ENCODE measurements at places on chromosomes 11 and 22.

DNA sequence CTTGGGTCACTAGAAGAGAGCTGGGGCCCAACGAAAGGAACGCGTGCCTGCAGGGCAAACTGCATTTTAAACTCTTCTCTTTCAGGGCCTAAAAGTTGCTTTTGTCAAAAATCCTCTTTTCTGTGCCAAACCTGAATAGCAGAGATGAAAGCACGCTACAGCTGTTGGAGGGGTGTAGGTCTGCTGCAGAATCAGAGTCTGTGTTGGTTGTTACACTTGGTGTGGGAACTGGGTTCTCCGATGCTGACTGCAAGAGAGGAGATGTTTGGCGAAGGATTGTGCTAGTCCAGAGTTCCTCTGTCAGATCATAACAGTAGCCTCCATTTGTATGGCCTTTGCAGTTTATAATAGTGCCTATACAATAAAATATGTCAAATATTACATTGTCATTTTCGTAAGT lies 41.8 kb downstream of the BARX2 start:
- no peak for DNase-seq

- DNase-seq = no peak
Measured at GRCh38 chr22:44698531-44699421, 3.2 kb upstream of the PRR5 start.

DNA sequence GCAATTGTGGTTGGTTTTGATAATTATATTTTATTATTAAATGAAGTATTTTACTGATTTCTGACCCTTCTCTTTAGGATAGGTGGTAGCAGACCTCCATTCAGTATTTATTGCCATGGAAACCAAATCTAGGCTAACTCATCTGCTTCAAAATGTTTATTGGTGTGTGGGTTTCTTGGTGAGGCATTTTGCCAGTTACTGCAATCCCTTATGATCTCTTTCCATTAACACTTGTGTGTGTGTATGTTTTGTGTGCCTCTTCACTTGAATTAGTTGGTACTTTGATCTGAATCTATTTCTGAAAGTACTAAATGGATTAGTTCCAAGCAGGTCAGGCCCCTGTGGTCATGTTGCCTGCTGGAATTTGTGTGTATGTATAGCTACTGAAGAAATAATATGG lies 184.4 kb upstream of the C11orf87 start:
- no peak for DNase-seq

DNA sequence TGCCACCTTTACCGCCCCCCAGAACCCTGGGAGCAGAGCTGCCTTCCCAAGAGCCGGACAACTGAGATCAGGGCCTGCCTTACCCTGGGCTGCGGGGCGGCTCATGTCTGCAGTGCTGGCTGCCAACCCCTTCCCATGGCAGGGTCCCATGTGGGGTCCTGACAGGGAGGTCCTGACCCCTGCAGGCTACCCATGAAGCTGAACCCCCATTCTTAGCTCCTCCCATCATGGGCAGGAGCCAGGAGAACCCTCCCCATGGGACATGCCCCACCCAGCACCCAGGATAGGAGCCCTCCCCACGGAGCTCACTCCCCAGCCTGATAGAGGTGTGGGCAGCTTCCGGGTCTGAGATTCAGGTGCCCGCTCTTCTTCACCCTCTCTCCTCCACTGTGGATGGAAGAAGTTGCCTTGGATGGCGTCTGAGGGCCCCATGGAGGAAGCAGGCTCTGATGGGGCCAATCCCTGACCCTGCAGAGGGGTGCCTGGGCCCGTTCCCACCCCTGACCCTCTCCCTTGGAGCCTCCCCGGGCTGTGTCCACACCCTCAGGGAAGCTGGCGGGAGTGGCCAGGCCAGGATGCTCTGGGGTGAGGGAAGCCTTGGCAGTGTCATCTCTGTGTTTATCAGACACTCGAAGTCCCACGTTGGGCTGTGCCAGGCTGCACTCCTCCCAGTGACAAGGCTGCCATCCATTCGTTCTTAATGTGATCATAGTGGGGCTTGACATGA lies 1508.2 kb downstream of the BRD1 start:
- DNase-seq = no peak

- no peak for DNase-seq
Measured at GRCh38 chr11:32318071-32319055, 117.0 kb downstream of the WT1 start.

DNA sequence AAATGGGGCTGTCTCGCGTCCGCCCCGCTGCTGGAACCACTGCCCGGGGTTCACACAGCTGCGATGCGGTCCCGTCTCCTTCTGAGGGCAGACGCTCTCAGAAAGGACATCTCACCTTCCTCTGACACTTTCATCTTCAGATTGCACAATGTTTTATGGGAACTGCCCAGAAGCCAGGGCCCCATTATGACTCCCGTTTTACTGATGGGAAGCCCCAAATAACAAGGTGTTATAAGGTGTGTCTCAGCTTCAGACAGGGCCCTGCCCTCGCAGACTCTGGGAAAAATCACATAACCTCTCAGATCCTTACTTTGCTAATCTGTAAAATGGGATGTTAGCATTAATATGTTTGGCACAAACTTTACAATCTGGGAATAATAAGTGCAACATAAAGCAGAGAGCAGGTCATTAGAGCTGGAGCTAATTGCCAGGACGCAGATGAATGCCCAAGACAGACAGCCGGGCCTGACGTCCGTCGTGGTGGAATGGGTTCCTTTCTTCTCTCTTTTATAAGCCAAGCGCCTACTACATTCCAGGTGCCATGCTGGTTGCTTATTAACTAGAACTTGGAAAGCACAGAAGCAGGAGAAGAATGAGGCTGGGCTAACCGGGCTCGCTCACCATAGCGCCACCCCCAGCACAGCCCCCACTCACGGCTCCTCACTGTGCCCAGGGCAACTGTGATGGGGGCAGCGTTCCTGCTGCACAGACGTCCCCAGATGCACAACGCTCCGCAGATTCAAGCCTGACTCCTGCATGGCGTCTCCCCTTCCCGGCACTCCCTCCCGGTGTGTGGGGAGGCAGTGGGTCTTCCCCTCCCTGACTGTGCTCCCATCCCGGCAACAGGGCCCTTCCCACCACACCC lies 43.8 kb downstream of the TRMU start:
- DNase-seq = no peak

DNA sequence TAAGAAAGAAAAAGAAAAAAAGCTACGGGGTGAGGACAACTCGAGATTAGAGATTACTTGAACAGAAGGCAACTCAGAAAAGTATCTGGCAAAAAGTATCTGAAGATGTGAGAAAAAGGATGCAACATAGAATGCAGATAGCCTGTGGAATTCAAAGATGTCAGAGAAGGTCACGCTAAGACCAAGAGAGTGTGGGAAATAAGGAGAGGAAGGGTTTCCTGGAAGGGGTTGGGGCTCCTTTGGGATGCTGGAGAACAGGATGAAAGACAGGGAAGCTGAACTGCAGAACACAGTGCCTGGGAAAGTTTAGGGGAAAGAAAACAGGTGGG lies 1.2 kb downstream of the GUCY1A2 start:
- DNase-seq = no peak

- DNase-seq = no peak
Measured at GRCh38 chr22:19048531-19048930, 73.7 kb downstream of the DGCR2 start.
